Kasumi-1 (cell line): ENCODE measurements at places on chromosomes 4 and X.
A peak's percentile ranks its signal among the peaks of the same experiment; 100 is the strongest.

DNA sequence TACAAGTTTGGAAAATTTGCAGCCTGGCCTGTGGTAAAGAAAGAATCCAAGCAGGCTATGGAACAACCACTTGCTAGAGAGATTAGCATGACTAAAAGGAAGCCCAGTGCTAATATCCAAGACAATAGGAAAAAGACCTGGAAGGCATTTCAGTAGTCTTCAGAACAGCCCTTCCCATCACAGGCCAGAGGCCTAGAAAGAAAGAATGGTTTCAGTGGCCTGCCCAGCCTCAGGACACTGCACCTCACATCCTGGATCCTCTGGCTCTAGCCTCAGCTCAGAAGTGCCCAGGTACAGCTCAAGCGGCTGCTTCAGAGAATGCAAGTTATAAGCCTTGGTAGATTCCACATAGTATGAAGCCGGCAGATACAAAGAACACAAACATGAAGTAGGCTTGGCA is 449.8 kb upstream of the AR start:
- no peak for DNase-seq

GRCh38 chrX:97380200-97380599 is 496.5 kb downstream of the RPA4 start:
- DNase-seq: no peak

DNA sequence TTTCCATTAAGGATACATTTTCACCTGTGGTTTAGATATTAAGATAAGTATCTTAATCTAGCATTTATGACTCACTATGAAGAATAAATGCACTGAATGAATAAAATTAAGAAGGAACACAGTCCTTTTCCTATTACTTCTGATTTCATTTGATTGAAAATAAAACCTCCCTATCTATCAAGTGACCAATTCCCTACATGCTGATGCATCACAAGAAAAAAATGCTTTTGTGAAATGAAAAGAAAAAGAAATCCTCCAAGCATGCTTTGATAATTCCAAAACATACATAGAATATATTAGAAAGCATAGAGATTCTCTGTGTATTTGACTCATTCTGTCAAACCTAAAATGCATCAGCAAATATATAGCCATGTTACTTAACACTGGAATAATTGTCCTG is 37.1 kb downstream of the PCDH10 start:
- no peak for DNase-seq

DNA sequence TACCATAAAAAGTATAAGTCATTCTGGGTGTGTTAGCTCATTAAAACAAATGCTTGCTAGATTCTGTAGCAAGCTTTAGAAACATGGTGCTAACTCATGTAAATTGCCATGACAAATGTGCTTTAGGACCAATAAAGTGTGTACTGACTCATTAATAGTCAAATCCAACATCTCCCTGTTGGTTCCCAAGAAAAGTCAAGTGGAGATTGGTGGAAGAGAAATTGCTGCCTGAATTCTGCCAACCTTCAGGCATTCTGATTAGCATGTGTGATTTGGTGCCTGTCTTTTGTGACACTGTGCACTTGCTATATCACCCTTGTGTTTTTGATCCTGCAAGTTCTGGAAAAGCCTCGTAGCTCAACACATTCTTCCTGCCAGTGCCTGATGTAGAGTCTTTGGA is 503.8 kb upstream of the BOD1L1 start:
- no peak for DNase-seq

GRCh38 chr4:11548597-11549082 is 119.9 kb upstream of the HS3ST1 start:
- DNase-seq: peak; percentile 42

- DNase-seq: no peak
Observed at GRCh38 chrX:30702736-30703135, 49.5 kb downstream of the GK start.

GRCh38 chr4:164935363-164935762 is 42.1 kb downstream of the TRIM61 start:
- DNase-seq: peak; percentile 37

- DNase-seq: peak; percentile 21
Observed at GRCh38 chr4:163493643-163494359, 689 bp upstream of the TMA16 start.
